ENCODE measurements at places on chromosomes 12 and 14.

- no peak for DNase-seq
Observed at GRCh38 chr12:31412292-31412801, 86.4 kb upstream of the SINHCAF start.

DNA sequence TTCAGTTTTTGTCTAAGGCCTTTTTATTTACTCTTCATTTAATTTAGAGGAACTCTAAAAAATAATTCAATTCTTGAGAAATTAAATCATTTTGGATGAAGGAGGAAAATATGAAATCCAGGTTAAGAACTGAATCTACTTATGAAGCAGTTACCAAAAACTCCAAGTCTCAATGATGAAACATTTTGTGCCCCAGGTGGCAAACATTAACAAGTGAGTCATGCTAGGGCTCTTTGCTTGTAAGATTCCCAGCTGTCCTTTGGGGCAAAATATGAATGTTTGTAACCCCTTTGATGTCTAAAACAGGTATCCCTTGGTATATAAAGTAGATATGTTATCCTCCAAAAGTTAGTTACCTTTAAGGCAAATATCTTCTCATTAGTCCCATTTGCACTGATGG lies 202.4 kb downstream of the NEDD1 start:
- no peak for DNase-seq

- DNase-seq = no peak
Observed at GRCh38 chr12:116002890-116003536, 274.5 kb downstream of the MED13L start.

- no peak for DNase-seq
Observed at GRCh38 chr12:41151793-41152192, 36.3 kb upstream of the PDZRN4 start.

DNA sequence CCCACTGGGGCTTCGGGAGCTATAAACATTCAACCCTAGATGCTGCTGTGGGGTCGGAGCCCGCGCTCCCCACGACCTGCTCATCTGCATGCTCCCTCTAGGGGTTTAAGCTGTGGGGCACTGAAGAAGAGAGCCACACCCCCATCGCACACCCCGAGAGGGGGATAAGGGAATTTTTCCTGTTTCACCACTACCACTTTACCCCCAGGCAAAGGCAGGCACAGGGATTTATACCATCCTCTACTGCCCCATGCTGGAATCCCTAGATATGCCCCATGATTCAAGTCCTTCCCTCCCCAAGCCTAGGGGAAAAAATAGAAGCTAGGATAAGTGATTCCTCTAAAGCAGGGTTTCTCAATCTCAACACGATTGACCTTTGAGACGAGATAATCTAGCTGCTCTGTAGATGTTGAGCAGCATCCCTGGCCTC lies 59.9 kb upstream of the CCDC60 start:
- no peak for DNase-seq

GRCh38 chr12:113120670-113121370 lies 14.7 kb downstream of the RASAL1 start:
- DNase-seq = no peak

DNA sequence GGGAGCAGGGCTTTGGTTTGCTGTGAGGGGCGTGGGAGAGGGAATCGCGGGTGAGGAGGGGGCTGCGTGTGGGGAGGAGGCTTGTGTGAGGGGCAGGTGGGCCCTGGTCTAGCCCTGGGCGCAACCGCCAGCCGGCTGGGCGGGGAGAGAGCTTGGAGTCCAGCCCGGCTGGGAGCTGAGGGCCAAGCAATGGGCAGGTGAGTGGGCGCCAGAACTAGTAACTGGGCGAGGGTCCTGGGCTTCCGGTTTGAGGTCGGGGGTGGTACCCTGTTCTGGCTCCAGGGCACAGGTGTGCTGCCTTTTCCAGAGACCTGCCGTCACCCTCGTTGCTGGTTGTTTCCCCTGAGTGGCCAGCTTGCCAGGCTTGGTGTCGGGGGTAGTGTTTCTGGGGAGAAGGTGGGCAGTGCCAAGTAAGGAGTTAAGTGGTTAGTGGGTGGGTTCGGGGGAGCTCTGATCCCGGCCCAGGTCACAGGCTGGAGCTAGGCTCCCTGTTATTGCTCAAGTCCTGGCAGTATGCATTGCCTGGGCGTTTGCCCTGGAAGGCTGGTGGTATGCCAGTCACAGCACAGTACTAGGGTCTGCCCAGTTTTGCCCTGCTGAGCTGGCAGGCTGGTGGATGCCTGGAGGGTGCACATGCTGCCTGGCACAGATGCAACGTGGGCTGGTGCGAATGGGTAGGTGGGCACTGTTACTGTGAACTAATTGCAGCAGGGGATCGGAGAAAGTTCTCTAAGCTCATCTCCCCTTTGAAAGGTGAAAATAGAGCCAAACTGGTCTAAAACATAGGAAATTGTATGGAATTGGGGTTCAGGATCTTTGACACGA lies 683 bp downstream of the CIPC start:
- DNase-seq = peak; percentile 34

DNA sequence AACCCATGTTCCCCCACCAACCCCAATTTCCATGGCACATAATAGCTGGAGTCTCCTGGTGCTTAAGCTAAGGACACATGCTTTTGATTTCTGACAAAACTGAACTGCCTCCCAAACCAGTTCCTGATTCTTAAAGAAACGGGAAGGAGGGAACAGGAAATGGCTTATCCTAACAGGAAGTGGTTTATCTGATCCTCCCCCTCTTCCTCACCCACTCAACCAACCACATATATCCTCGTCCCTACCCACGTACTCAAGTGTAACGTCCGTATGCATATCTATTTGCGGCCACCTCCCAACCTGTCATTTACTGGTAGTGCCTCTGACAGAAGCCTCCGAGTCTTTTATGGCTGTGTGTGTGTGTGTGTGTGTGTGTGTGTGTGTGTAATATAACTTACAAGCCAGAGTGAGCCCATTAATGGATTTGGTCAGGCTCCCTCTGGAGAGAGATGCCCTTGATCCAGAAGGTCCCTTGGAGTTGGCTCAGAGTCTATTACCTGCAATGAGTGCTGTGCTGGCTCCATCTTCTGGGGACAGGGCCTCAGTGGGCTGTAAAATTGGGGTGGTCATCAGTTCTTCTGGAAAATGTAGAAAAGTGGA lies 7.7 kb downstream of the DAZAP2 start:
- DNase-seq = peak; percentile 93

GRCh38 chr14:22955702-22956569 lies 954 bp downstream of the HAUS4 start:
- peak; percentile 59 for DNase-seq
